Adrenal gland (tissue), 19 donors: ENCODE measurements at places on chromosomes 6 and 20.

- DNase-seq, result no peak
These were observed 16.4 kb upstream of the MICA start for GRCh38 chr6:31386977-31387376.

GRCh38 chr20:210809-211502 lies 16.1 kb upstream of the DEFB129 start:
- DNase-seq, result no peak

DNA sequence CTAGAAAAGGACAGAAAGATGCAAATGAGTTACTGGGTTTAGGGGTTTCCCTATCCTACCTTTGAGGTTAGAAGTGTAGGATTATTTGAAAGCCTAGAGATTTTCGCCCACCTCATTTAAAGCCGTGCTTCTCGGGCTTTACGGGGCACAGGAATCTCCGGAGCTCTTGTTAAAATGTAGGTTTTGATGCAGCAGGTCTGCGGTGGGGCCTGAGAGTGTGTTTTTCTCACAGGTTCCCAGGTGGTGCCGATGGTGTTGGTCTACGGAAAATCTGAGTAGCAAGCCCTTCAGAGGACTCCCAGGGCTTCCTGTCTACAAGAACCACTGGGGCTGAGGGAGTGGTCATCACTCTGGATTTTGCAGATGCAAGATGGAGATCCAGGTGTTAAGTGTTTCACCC lies 47.5 kb downstream of the TRAM2 start:
- DNase-seq, result no peak

GRCh38 chr6:75438442-75439116 lies 55.0 kb downstream of the FILIP1 start:
- DNase-seq, result no peak

DNA sequence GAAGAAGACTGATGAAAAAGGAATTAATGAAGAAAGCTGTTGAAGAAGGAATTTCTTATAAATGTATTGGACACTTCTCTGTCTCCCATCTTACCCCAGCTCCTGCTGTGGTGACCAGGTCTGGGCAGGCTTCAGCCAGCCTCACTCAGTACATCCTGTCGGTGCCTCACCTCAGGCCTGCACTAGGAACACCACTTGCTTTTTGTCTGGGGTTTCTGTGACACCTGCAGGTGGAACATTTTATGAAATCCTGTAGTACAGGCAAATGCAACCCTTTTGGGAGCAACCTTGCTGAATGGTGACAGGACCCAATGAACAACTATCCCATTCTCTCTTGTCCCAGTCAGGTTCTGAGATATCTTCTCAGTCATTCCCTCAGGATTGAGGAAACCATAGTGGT lies 129.7 kb downstream of the PRDM13 start:
- no peak for DNase-seq

DNA sequence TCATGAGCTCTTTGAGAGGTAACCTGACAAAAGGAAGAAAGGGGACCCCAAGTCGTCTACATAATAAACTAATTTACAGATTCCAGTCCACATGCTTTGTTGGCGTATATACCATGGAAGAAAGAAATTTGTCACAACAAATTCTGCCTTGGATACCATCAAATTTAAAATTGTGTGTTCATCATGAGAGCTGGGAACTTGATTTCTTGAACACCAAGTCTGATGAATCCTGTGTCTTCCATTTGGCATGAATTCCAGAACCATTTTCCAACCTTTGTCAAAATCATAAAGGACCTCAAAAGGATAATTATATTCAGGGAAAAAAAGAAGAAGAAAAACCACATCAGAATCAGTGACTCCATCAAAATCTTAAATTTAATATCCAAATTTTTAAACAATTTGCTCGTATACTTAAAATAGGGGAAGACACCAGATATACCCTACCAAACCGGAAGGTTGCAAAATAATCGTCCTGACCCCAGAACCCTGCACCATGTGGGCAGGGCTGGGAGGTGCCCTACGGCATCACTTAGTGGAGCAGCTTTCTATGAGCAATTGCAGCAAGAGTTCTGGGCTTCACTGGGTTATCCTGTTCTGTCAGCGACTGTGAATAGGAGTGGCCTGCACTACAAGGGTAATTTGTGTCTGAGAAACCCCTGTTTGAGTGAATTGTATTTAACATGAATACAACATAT lies 74.1 kb upstream of the INSM1 start:
- DNase-seq, result no peak

GRCh38 chr6:12851123-12851695 lies 134.6 kb downstream of the PHACTR1 start:
- DNase-seq, result no peak

- DNase-seq, result no peak
These were observed 84.0 kb downstream of the HFE start for GRCh38 chr6:26170951-26171841.
